Sciatic nerve (tissue), 2 donors: ENCODE measurements at places on chromosomes 7 and 10. TPM values are rescaled to one million over a fixed set of nuclear protein-coding genes. Genes with fewer than 3 reads are reported as not detected.

Gene MUC3A
- 0.36 TPM for total RNA-seq

Gene SH2B2
- 9.9 TPM for total RNA-seq

Gene MEOX2
- 142 TPM for total RNA-seq

DNA sequence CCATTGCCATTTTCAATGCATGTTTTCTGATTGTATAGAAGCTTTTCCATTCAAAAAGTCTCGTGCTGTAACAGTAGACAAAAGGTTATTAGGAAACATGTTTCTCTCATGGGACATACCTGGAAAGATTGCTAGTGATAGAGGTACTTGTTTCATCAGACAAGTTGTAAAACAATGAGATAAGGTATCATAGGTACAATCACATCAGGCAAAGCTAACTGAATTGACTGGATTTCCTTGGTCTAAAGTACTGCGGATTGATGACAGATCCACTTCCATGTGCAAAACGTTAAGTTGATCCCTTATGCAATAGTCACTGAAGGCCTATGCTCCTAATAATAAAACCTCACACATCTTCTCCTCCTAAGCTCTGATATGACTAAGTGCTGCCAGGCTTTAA is 6.5 kb upstream of the RNF32 start:
- no peak for DNase-seq

Gene GPR15LG
- total RNA-seq = not detected

- DNase-seq = no peak
Observed at GRCh38 chr7:118182593-118183427, 1.2 kb upstream of the LSM8 start.

DNA sequence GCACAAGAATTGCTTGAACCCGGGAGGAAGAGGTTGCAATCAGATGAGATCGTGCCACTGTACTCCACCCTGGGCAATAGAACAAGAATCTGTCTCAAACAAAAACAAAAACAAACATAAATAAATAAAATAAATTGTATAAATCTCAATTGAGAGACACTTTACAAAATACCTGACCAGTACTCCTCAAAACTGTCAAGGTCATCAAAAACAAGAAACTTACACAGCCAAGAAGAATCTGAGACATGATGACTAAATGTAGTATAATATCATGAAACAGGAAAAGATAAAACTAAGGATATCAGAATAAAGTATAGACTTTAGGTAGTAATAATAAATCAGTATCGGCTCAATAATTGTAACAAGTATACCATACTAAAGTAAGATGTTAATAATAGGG is 26.9 kb upstream of the SEPTIN7 start:
- no peak for DNase-seq

Gene RP9
- 11.6 TPM for total RNA-seq

- DNase-seq = no peak
Observed at GRCh38 chr10:12839941-12840611, 161.4 kb downstream of the CCDC3 start.

- no peak for DNase-seq
Observed at GRCh38 chr7:116591202-116592040, 66.6 kb downstream of the CAV1 start.

DNA sequence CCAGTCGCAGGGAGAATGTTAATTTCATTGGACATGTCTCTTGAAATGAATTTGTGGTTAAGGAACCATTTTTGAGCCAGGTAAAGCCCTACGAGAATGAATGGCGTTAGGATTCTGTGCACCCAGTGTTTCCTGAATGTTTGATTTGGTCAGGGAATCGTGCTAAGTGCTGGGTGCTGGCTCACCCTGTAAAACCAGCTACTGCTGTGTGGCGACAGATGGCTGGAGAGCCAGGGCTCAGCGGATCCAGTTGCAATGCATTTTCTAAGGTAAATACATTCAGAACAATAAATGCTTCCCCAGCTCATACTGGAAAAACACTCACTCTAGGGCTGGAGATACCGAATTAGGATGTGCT is 355.5 kb downstream of the GLRX3 start:
- peak; percentile 19 for DNase-seq

Gene OR9A2
- 0.71 TPM for total RNA-seq

DNA sequence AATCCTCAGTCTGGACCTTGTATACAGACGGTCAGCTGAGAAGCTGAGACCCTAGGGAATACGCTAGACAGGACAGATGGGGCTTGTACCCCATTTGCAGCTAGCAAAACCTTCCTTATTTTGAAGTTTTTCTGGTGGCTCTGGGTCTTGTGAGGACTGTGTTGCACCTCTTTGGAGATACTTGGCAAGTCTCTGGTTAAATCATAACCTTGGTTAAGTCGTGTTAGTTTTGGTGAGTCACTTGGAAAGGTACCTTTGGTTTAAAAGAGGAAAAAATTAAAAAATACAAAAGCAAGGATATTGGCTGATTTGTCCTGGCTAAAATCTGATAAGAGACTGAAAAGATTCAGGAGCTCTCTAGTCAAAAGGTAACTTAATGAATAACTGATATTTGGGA is 140.6 kb downstream of the COBL start:
- no peak for DNase-seq

GRCh38 chr10:22737587-22737986 is 23.2 kb upstream of the PIP4K2A start:
- no peak for DNase-seq

- no peak for DNase-seq
Observed at GRCh38 chr7:129939881-129940280, 12.9 kb downstream of the UBE2H start.

DNA sequence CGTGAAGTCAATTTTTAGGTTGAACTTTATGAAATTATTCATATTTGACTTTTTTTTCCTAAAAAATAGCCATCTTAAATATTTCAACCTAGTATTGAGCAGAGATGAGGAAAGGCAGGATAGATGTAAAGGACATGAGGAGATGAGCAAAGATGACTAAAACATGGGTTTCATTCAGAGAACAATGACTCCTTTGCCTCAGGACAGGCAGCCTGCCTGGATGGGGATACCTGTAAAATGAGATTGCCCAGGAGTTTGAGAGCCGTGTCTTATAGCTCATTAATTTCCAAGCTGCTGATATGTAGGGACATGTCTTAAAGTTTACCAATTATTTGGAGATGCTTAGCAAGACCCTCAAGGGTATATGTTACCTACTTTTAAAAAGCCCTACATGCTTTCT is 243.8 kb upstream of the MDFIC start:
- no peak for DNase-seq

Gene ZNF425
- 3.2 TPM for total RNA-seq

Gene ADIRF
- 599 TPM for total RNA-seq

DNA sequence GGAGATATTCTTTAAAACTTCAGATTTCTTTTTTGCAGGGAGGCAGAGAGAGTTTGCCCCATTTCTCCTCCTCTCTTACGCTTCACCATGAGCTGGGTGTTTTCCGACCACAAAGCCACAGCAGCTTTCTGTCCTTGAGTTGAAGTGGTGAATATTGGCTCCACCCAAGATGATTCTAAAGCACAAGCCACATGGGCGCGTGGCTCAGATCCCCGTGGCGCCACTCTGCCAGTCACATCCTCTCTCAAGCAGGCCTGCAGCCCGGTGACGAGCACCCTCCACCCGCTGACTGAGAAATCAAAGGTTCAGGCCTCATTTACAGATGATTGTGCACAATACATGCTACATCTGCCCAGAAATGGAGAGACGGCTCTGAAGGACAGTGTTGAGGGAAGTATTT is 27.6 kb upstream of the RNF32 start:
- DNase-seq = no peak

GRCh38 chr10:69214666-69215131 is 5.4 kb upstream of the HKDC1 start:
- DNase-seq = no peak

- no peak for DNase-seq
Observed at GRCh38 chr7:30206491-30206890, 71.7 kb downstream of the MTURN start.

Gene AKR1C8
- total RNA-seq = 0.94 TPM

GRCh38 chr7:105826143-105826542 is 50.3 kb downstream of the ATXN7L1 start:
- DNase-seq = no peak

DNA sequence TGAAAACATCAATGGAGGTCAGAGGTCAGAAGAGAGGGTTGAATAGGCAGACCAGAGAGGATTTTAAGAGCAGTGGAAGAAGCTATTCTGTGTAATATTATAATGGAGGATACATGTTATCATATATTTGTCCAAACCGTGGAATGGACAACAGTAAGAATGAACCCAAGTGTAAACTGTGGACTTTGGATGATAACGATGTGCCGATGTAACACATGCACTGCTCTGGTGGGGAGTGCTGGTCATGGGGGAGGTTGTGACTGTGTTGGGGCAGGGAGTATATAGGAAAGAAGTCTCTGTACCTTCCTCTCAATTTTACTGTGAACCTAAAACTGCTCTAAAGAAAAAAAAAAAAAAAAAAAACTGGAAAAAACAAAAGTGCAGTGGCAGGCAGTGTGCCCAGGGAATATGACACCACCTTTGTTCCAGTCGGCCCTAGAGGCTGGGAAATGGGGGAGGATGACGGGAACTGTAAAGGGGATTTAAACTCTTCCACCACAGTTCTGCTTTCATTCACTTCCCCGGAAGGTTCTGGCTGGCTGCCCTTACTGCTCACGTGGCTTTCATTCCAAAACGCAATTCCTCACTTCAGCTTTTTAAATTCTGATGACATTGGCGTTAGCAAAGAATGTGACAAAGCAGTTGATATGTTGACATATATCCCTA is 113.7 kb upstream of the ANKRD1 start:
- peak; percentile 90 for DNase-seq

DNA sequence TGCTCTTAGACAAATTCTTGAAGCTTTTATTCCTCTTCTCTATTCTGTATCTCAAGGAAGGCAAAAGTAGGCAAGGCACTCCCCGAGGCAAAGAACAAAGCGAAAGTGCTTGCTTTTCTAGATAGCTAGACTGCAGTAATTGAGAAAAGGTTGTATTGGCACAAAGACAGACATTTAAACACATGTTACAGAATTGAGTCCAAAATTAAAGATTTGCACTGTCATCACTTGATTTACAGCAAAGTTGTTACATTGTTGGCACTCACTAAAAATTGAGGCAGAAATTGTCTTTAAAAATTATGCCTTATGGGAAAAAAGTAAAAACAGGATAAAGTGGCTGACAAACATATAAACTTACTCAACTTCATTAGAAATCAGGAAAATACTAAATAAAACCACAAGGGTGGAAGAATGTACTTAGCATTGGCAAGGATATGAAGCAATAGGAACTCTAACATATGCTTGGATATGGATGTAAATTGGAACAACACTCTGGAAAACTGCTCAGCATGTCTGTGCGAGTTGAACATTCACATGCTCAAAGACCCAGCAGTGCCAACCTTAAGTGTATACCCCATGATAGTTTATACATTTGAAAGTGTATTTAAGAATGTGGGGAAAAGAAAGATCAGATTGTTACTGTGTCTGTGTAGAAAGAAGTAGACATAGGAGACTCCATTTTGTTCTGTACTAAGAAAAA is 491.3 kb downstream of the GLRX3 start:
- no peak for DNase-seq
